ENCODE measurements at places on chromosomes 13 and 19.

DNA sequence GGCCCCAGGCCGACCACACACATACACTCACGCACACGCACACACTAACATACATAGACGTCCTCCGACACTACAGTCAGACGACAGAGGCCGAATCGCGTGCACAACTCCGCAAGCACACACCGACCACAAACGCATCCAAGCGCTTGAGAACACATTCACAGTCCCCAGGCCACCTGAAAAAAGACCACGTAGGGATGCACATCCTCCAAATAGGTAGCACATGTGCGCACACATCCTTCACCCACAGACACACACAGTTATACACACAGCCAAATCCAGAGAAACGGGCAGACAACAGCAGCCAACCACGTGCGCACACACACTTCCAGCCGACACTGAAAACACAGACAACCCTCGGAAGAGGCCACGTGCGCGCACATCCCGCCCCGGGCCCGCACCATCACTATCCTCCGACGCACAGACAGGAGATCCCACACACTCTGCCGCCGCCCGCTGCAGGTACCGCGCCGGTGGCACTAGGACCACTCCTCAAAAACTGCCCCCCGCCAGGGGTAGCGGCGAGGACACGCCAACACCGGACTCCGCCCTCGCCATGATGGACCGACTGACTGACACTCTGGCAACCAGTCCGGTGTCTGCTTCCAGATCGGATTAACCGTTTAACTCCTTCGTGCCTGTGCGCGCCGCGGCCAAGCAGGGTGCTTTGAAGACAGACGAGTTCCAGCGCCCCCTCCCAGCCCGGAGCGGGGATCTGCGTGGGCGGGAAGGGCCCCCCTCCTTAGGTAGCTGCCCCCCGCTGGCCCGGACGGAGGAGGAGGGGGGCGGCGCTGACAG lies 493 bp upstream of the PDE4A start:
- DNase-seq: peak; percentile 60

GRCh38 chr19:50051964-50052363 lies 26.2 kb downstream of the ZNF473 start:
- DNase-seq: no peak

DNA sequence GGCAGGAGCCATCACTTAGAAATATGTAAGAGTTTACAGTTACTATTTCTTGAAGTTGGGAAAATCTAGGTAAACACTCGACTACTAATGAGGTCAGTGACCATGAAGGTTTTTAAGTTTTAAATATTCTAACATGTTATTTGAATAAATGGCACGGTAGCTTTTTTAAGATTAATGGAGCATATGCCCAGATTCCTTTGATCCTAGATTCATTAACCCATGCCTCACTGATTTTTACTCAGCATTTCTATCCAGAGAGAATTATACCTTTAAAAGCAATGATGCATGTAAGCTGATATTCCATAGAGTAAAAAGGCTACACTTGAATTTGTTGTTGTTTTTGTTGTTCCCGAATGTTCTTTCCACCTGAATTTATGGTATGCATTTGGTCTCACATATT lies 541.4 kb downstream of the DACH1 start:
- DNase-seq: no peak

DNA sequence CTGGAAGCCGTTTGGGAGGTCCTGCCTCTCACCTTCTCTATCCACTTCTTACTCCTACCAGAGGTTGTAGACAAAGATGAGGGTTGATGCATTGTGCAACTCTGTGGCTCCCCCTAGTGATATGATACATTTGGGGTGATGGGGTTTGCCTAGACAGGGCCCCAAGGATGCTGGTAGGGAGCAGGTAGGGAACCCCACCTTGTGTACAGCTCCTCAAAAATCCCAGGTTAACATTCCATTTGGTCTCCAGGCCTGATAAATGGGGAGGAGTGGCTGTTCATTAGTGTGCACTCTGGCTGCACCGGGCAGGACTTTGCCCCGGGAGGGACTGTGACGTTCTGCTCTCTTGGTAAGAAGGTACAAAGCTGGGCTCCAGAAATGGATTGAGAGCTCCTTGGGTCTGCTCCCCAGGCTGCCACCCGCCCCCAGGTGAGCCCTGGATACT lies 19.2 kb downstream of the SIGLEC8 start:
- peak; percentile 66 for DNase-seq

GRCh38 chr13:109166804-109167203 lies 537.4 kb downstream of the MYO16 start:
- DNase-seq: no peak

DNA sequence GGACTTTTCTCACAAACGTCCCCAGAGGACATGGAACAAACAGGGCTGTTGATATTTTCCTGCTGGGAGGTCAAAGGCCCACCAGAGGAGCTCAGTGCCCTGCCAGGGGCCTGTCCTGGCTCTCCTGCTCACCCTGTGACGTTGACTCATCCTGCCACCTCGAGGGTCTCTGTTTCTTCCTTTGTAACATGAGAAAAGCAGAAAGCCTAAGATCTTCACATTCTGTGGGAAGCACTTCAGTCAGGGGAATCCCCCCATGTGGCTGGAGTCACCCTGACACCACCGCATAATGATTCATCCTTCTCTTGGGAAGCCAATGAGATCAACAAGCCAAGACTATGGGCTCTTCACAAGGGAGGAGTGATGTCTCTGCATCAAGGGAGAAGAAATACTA lies 147.9 kb downstream of the KATNAL1 start:
- DNase-seq: peak; percentile 13

GRCh38 chr13:98279473-98280175 lies 102.6 kb upstream of the RNF113B start:
- no peak for DNase-seq

GRCh38 chr13:112671359-112671758 lies 18.5 kb upstream of the ATP11A start:
- DNase-seq: no peak

- no peak for DNase-seq
Measured at GRCh38 chr13:82720986-82721385, 1161.3 kb downstream of the SLITRK1 start.

DNA sequence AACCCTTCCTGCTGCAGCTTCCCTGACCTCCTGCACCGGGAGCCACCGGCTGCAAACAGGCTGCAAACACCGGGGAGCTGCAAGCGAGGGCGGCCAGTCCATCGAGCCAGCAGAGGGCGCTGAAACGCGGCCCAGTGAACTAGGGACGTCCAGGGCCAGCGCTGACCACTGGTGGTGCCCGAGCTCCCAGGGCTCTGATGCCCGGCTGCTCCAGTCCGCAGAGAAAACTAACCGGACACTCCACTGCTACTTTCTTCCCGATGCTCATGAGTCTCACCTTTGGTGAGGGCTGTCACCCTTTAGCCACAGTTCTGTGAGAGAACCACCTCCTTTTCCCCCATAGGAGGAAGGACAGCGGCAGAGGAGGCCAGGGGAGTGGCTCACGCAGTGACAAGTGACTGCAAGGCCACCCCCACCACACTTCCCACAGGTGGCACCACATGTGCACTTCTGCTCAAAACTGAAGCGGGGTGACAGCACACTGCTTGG lies 82.8 kb upstream of the MTIF3 start:
- DNase-seq: peak; percentile 41

DNA sequence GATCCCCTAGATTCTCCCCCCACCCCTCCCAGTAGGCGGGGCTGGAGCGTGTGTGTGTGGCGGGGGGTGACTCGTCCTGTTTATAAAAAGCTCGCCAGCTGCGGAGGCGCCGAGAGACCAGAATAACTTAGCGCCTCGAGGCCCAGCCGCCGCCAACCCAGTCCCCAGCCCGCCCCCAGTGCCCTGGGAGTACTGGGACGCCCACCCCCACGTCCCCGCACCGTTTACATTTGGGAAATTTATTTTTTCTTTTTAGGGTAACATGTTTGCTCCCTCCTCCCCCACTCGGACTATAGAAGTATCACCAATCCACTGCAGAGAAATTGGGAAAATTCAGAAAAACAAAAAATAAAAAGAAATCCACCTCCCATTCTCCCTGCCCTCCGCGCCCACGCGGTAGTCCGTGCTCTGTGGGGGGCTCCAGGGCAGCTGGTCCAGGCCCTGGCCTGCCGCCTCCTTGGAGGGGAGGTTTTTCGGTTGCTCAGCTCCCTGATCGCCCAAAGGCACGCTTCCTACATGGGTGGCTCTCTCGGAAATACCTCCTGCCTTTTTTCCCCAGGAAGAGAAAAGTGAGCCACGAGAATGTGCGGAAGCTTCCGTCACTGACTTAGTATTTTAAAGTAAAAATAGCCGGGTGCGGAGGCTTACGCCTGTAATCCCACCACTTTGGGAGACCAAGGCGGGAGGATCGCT lies 1.5 kb upstream of the RAB3A start:
- DNase-seq: peak; percentile 59

GRCh38 chr13:35162420-35162819 lies 220.3 kb downstream of the NBEA start:
- DNase-seq: no peak

GRCh38 chr19:33492090-33492489 lies 29.5 kb downstream of the PEPD start:
- DNase-seq: no peak

DNA sequence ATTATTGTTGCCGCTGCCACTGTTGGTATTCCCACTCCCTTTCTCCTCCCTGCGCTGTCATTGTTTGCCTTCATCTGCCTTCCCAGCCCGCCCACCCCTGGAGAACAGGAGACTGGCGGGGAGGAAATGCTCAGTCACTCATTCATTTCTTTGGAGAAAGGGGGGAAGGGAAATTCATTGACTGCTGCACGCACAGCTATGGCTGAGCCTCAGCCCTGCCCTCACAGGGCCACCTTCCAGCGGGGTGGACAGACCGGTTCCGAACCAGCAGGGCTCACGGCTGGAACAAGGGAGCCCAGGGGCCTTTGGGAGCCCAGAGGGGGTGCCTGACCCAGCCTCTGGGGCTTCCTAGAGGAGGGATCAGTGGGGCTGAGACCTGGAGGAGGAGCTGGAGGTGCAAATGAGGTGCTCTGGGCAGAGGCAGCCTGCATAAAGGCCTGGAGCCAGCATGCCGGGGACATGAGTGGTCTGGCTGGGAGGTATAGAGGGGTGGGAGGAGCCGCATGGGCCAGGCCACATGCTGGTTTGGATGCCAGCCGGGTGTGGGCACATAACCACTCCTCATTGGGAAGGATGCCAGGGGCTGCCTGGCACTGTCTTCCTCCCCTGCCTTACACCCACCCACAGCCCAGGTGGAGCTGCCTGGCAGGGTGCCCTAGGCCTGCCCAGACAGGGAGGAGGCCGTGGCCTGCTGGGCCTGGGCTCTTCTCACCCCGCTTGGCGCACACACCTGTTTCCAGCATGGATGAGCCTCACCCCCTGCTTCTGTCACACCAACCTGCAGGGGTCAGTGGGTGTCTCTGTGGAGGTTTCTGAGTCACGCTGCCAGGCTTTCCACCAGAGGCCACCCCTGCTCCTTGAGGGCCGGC lies 26.8 kb downstream of the PPP5C start:
- no peak for DNase-seq

GRCh38 chr19:43820098-43820883 lies 6.8 kb upstream of the ZNF283 start:
- peak; percentile 23 for DNase-seq

DNA sequence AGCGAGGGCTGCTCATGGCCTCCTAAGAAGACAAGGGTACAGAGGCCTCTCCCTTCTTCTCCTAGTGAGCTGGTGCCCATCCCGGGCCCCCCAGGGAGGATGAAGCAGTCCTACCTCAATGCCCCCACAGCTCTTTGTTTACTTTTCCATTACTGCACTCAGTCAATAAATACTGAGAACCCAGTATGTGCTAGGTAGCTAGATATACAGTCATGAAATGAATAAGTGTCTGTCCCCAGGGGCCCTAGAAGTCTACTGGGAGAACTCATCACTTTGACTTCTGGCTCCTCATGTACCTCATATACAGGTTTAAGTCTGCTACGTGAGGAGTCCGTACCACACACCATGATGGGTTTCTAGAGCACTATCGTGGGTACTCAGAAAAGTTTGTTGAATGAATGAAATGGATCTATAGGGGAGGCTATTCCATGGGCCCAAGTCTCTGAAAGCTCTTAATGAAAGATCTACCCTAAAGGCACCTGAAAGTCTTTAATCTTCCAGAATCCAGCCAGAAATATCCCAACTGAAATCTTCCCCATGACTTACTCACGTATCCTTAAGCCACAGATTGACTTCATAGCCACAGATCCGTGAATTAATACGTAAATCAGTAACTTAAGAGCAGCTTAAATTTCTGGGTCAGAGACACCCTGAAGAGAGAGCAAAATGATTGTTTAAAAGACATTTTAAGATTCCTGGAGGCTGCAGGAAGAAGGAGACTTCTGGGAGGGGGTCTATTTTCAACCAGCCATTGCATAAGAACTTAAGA lies 51.6 kb upstream of the POMP start:
- DNase-seq: no peak

DNA sequence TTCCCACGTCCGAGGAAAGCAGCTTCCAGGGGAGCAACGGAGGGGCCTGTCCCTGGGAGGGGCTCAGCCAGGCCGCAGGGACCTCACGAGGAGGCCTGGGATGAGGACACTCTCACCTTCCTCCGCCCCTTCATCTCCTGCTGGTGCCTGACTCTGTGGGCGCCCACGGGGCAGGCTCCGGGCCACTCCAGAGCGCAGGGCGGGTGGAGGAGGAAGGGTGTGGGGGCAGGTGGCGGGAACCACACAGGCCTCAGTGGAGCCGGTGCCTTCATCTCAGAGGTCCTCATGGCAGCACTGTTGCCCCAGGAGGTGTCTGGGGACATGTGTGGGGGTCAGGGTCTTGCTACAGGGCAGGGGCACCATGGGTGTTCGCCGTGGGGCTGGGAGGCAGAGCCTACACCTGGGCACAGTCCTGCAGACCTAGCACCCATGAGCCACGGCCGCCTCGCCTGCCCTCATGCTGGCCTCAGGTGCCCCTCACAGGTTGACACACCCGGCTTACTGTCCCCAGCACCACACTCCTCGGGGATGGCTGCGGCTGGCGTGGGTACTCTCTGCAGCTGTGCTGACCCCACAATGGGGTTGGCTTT lies 10.1 kb upstream of the TMEM255B start:
- no peak for DNase-seq

DNA sequence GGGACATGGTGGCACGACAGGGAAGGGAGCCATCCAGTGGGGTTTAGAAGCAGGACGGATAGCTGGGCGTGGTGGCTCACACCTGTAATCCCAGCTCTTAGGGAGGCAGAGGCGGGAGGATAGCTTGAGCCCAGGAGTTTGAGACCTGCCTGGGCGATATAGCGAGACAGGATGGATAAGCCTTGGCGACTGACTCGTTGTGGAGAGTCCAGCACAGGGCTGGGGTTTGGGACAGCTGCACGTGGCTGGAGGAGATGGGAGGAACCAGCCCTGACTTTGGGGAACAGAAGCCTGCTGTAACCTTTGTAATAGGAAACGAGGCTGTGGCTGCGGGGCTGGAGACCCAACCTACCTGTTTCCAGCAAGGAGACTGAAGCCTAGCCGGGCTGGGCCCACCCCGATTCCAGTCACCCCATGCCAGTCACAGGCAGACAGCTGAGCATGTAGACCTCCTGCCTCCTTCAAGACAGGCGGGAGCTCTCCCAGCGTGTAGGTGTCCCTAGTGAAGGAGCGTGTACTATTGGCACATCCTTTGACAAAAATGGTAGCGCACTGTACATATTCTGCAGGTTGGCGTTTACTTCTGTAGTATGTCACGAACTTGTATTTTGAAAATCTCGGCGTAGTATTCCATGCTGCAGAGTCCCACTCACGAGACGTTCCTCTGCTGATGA lies 8.0 kb downstream of the LENG1 start:
- DNase-seq: no peak

- no peak for DNase-seq
Measured at GRCh38 chr13:76720821-76721220, 165.4 kb downstream of the KCTD12 start.
